ENCODE measurements at places on chromosomes 6 and 20.

DNA sequence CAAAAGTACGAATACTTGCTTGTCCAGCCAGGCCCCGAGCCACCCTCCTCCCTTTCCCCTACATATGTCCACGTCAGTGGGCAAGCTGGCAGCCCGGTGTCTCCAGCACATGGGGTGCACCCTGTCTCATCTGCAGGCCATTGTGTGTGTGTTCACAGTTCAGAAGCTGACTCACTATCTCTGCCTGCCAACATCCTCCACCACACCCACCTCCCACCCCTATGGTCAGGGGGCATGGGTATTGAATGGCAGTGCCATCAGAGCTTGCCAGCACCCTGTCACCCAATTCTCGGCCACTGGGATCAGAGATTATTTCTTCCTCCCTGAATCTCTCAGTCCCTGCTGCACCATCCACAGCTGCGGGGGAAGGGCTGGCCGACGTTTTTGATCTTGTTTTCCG, 195.7 kb downstream of the FARS2 start:
- no peak for DNase-seq

- DNase-seq, result no peak
These were observed 369.0 kb downstream of the PREX1 start for GRCh38 chr20:48458601-48459385.

- peak; percentile 40 for DNase-seq
These were observed 1.7 kb upstream of the PDE10A start for GRCh38 chr6:165664559-165665383.

- no peak for DNase-seq
These were observed 18.5 kb downstream of the GGTLC1 start for GRCh38 chr20:23970049-23970448.

- no peak for DNase-seq
These were observed 77.0 kb downstream of the MMS22L start for GRCh38 chr6:97205966-97206365.

- DNase-seq, result no peak
These were observed 505.8 kb upstream of the MARCKS start for GRCh38 chr6:113351173-113351834.

- peak; percentile 54 for DNase-seq
These were observed 13.2 kb downstream of the OTOR start for GRCh38 chr20:16761305-16761829.

GRCh38 chr6:116047173-116047933, 13.3 kb downstream of the FRK start:
- no peak for DNase-seq

DNA sequence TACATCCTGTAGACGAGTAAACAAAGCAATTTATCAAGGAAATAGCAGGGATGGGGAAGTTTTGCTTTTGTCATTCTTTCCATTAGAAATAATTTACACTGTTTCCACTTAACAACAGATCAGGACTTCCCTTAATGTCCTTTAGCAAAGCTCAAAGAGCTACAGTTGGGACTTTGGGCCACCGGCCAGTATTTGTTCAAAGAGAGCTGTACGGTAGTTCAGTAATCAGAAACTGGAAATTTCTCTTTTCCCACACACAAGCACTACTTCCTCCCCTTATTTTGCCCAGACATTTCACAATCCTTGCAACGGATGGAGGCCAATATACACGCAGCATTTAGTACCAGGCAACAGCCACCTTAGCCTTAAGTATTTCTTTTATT, 12.1 kb upstream of the HINT3 start:
- DNase-seq, result no peak

GRCh38 chr6:42147138-42147562, 4.7 kb upstream of the C6orf132 start:
- DNase-seq, result no peak

DNA sequence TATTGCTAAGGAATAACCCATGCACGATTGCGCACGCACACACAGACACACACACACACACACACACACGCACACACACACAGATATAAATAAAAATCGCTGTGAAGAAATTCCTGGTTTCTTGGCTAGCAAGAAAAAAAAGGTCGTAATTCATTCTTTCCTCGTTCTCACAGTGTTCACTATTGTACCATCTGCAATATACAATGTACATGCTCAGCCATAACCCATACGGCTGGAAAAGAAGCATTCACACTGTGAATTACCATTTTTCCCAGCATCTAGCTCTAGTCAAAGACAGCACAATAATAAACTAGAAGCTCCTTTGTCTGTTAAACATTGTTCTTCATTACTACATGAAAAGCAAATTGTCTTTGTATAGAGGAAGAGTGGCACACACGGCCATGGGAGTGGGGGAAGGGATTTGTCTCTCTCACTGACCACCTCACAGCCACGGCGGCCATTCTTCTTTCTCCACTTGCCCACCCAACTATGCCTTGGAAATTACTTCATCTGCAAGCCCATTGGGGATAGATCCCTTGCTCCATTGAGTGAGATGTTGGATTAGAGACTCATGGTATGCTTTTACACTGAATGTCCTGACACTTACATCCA, 115.3 kb upstream of the ID4 start:
- DNase-seq, result no peak

DNA sequence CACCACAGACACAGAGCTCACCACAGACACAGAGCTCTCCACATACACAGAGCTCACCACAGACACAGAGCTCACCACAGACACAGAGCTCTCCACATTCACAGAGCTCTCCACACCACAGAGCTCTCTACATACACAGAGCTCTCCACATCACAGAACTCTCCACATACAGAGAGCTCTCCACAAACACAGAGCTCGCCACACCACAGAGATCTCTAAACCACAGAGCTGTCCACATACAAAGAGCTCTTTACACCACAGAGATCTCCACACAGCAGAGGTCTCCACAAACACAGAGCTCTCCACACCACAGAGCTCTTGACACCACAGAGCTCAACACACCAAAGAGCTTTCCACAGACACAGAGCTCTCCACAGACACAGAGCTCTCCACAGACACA, 55.8 kb downstream of the ERMARD start:
- DNase-seq, result no peak

Measured in left renal cortex interstitium (tissue), 4 donors.